Ammon's horn (tissue), 1 donor: ENCODE measurements at places on chromosomes 12 and 14.
A peak's percentile ranks its signal among the peaks of the same experiment; 100 is the strongest.

DNA sequence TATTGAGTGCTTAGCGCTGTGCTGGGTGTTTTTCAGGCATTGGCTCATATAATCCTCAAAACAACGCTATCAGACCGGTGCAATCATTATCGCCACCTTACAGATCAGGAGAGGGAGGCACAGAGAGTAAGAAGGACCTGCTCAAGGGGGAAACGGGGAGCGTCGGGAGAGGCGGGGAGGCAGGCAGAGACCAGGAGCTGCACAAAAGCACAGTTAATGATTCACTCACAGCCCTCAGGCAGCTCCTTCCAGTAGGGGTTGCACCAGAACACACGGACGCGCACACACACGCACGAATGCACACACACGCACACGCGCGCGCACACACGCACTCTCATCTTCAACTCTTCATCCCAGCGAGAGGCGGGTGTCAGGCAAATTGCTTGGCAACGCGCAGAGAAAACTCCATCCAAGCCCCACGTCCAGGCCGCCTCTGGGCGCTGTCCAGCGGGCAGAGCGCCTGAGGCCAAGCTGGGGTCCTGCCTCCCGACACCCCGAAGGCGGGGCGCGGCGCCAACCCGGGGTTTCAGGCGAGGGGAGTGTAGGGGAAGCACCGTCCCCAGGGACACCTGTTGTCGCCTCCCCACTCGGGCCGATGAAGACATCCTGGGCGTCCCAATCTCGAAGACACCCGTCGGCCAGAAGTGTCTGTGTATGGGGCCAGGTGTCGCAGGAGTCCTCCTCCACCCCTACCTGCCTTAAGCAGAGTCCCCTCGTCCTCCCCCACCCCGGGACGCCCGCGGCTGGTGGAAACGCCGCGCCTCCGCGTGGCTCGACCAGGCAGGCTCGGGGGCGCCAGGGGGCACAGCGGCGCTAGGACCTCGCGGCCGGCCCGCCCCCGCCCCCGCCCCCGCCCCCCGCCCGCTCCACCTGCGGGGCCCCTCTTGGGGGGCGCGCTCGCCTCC lies 35.5 kb upstream of the STON2 start:
- DNase-seq, result peak; percentile 81

GRCh38 chr12:15700595-15700994 lies 88.6 kb downstream of the EPS8 start:
- DNase-seq, result peak; percentile 45

DNA sequence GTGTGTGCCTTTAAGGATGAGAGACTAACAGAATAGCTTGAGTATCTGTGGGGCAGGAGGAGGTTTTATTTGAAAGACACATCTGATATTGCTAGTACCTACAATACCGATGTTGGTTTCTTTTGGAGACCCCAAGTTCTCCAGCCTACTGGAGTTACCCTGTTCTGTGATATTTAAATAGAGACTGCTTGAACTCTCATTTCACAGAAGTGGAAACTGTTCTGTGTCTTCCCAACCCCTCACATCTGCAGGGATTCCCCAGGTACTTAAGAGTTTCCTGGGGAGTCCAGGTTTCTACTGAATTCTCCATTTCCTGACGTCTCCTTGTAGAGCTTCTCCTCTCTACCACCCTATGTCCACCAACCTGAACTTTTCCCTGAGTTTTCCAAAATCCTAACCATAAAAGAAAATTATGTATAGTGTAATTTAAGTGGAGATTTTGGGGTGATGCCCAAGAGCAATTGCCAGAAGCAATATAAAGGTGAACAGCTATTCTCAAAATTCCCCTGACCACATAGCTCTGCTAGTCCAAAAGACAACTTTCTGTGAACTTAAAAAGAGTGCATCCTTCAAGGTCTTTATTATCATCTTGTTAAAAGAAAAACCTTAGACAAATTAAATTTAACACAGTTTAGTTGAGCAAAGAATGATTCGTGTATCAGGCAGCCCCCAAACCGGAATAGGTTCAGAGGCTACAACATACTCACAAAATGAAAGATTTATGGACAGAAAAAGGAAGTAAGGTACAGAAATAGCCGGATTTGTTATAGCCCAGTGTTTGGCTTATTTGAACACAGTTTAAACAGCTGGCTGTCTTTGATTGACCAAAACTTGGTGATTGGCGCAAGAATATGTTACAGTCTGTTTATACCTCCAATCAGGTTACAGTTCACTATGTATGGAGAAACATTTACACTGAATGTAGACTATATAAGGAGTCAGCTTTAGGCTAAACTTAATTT lies 373.4 kb downstream of the NUAK1 start:
- DNase-seq, result no peak

DNA sequence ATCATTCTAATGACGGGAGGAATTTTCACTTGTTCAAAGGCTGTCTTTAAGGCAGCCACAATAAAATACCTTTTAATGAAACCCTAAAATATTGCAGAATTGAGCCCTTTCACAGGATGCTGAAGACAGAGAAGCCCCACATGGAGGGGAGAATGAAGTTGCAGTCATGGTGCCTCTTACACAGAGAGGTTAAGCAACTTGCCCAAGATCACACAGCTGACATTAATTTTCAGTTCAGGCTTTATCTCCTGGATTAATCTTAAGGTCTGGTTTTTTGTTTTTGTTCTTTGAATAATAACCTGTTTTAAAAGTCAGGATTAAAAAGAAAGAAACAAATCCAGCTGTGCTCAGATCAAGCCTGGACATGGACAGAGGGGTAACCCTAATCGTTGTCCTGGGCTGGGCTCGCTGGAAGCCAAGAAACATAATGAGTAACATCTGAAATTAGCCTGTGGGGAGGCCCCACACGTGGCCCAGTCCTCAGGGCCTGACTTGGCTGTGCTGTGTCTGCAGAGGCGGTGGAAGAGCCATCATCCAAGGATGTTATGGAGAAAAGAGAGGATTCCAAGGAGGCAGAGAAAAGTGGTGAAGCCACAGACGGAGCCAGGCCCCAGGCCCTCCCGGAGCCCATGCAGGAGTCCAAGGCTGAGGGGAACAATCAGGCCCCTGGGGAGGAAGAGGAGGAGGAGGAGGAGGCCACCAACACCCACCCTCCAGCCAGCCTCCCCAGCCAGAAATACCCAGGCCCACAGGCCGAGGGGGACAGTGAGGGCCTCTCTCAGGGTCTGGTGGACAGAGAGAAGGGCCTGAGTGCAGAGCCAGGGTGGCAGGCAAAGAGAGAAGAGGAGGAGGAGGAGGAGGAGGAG lies 8.0 kb downstream of the CHGA start:
- DNase-seq, result no peak

- no peak for DNase-seq
Observed at GRCh38 chr14:98819867-98820206, 452.2 kb downstream of the BCL11B start.

DNA sequence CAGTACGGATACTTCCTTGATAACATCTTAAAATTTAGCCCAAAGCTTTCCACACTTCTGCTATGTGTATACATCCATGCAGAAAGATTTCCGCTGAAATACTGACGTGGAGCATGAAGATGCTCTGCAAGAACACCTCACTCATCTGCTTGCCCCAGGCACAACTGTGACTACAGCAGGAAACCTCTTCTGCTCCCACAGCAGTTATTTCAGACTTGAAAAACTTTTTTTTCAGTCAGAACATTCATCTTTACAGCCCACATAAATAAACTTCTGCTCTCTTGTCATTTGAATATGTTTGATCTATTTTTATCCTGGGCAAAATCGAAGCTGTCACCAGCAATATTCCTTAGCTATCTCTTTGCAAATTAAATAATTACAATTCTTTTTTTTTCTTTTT lies 6.8 kb upstream of the LRIG3 start:
- DNase-seq, result no peak

DNA sequence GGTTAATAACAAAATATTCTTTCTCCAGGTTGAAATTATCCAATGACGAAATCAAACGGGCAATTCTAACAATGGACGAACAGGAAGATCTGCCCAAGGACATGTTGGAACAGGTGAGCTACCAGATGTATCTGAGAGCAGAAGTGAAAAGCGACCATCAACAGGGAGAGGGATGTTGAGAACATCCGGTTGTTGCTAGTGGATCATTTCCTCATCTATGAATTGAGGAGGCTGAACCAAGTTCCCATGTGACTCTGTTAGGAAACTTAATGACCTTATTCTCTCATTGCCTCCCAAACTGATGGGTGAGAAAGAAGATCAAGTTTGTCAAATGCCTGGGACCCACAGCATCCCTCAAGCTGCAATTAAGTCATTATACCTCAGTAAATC lies 117.7 kb downstream of the GPR135 start:
- no peak for DNase-seq

DNA sequence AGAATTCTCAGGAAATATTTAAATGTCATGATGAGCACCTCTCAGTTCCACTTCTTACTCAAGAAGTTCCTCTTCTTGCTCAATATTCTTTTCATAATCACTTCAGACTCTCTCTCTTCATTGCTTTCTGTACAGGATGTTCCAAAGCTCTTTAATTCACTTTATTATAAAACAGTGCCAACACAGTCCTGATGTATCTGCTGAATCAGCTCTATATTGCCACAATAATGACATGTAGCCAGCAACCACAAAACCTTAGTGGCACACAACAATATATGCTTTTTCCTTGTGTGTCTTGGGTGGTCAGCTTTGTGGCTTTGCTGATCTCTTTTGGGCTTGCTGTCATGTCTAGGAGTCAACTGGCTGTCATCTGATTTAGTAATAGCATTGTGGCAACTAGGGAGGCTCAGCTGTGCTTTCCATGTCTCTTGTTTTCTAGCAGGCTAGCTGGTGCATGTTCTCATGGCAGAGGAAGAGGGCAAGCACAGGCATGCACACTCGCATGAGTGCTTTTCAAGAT lies 52.8 kb upstream of the SLC2A13 start:
- peak; percentile 29 for DNase-seq

- peak; percentile 71 for DNase-seq
Observed at GRCh38 chr12:69897744-69898143, 72.7 kb downstream of the MYRFL start.

DNA sequence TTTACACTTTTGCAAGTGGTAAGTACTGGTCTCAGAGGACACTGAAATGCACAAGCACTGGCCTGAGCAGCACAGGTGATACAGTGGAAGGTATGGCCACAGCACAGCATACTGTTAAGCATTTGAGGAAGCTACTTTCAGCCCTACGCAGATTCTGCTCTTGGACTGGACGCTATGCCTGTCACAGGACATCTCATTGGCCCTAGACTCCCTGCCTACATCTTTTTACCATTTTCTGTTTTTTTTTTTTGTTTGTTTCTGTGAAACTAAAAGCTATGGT lies 144.2 kb upstream of the ABCD2 start:
- no peak for DNase-seq

DNA sequence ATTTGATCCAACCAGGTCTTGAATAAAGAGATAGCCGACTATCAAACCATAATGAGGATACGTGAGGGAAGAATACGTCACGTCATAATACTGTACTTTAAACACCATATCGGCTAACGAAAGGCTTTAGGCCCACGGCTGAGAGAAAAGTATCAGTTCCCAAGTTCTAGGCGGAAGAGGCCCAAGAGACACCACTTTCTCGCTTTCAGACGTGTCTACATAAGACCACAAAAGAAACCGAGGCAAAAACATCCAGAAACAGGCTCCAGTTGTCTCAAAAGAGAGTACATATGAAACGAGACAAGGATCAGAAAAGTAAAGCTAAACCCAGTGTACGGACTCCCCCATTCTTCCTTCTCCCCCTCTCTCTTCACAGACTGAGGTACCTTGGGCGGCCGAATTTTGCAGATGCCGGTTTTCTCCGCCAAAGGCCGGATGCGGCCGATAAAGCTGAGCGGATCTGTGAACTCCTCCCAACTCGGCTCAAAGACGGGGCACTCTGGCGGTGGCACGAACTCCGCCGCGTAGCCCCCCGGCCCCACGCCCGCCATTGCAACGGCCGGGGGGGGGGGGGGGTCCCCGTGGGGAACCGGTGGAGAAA lies 479 bp downstream of the KDM5A start:
- peak; percentile 26 for DNase-seq

DNA sequence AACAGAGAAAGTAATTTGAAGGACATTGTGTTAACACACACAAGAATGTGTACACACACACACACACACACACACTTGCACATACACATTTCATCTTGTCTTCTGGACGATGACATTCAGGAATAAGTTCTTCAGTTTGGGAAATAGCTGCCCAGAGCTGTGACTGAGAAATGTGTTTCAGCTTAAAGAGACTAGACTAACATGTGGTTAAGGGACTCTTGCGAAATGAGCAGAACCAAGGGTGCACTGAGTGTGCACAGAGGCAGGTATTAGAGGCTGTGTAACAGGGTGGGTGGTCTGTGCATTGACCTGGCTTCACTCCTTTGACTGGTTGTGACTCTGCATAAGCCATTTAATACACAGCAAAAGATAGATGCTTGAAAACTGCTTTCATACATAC lies 29.4 kb upstream of the KCNA5 start:
- DNase-seq, result no peak

DNA sequence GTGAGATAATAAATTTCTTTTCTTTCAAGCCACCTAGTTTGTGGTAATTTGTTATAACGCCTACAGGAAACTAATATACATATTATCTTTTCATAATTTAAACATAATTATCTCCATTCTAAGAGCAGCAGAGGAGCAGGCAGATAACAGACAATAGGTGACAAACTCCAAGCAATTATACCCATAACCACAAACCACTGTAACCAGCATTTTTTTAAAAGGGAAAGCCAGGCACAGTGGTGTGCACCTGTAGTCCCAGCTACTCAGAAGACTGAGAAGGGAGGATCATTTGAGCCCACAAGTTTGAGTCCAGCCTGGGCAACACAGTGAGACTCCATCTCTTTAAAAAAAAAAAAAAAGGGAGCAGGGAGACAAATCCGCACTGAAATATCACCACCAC lies 54.9 kb downstream of the ATF7 start:
- DNase-seq, result no peak

DNA sequence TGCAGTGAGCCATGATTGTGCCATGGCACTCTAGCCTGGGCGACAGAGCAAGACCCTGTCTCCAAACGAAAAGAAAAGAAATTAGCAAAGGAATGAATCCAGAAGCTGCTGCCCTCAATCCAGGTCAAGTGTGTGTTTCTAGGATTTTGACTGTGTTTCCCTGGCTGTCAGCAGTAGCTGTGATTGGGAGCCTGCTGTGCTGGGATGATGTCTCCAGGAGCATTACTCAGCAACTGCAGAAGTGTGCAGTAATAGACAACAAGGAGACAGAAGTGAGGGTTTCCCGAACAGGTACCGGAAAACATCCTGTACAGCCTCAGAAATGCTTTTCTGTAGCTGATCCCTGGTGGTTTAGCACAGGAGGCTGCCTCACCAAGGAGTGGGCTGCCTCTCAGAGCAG lies 492.5 kb downstream of the FUT8 start:
- DNase-seq, result no peak
